DND-41 (cell line): ENCODE measurements at places on chromosomes 3 and 15.
A peak's percentile ranks its signal among the peaks of the same experiment; 100 is the strongest.

- no peak overlapping the region for H3K4me3 ChIP-seq
- no peaks in the 10 kb centered on the region for H3K36me3 ChIP-seq
- H3K27me3 ChIP-seq = peaks cover 5% of the 10 kb centered on the region
- no peak for DNase-seq
- no peaks in the 10 kb centered on the region for H3K4me1 ChIP-seq
Observed at GRCh38 chr3:101156787-101157345, 163.5 kb downstream of the IMPG2 start.

- DNase-seq = no peak
- no peak overlapping the region for H3K4me3 ChIP-seq
- peaks cover 81% of the 10 kb centered on the region for H3K36me3 ChIP-seq
- no peaks in the 10 kb centered on the region for H3K27me3 ChIP-seq
- H3K27ac ChIP-seq = no peak overlapping the region
Observed at GRCh38 chr3:58164199-58164879, 46.4 kb downstream of the DNASE1L3 start.

DNA sequence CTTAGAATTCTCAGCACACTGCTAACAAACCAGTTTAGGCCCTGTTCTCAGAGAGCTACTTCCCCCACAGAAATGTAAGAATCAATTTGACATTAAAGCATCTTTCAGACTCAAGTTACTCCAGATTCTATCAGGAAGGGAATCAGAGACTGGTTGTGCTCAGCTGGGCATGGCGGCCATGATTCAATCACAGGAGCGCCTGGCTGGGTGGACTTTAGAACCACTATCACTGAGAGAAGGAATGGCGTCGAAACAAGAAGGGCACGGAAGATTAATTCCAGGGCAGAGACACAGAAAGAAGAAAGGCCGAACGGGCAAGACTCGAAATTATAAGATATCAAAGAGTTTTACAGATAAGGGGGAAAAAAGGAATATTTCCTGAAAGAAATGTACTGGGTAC lies 6.2 kb downstream of the TNIK start:
- no peak for DNase-seq
- peaks cover 16% of the 10 kb centered on the region; the same call in 1 of the 2 replicates for H3K4me1 ChIP-seq
- peaks cover 31% of the 10 kb centered on the region for H3K27me3 ChIP-seq
- H3K36me3 ChIP-seq = no peaks in the 10 kb centered on the region
- H3K4me3 ChIP-seq = no peak overlapping the region

DNA sequence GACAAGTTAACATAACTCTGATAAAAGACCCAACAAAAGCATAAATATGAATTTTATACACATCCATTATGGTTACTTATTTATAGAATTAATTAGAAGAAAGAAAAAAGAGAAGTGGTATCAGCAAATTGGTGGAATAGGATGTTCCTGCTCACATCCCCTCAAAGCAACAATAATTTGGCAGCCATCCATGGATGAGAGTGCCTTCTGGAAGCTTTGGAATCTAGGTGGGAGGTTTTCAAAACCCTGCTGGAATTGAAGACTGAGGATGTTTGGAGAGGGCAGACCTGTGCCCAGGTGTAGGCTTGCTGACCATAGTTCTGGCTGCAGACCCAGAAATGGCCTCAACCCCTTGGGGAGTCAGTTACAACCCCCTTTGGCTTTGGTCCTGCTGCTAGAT lies 91.2 kb downstream of the EDEM1 start:
- H3K4me1 ChIP-seq = no peaks in the 10 kb centered on the region
- no peak overlapping the region for H3K4me3 ChIP-seq
- peaks cover 5% of the 10 kb centered on the region for H3K27me3 ChIP-seq

DNA sequence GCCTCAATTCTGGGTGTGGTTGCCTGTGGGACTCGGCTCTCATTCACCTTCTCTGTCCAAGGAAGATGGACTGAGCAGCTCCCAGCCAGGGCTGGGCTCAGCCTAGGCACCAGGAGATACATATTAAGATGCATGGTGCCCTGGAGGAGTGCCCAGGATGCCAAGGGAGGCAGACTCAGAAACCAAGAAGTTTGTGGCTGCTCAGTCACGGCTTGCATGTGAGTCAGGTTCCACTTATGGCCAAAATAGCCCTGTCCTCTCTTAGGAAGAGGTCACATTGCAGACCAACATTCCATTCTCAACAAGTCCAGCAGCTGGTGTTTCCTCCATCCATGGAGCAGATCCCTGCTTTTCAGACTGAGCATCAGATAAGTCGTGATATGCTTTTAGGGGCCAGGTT lies 21.8 kb downstream of the CDCP1 start:
- H3K4me1 ChIP-seq = 0 out of 2 replicates have a peak, but pooled peaks cover 2% of the 10 kb centered on the region
- no peak for DNase-seq
- no peaks in the 10 kb centered on the region for H3K36me3 ChIP-seq

- DNase-seq = no peak
- peaks cover 10% of the 10 kb centered on the region for H3K4me1 ChIP-seq
- no peak overlapping the region for H3K4me3 ChIP-seq
- H3K27ac ChIP-seq = no peak overlapping the region
Observed at GRCh38 chr3:51024121-51024520, 349.4 kb downstream of the DOCK3 start.

GRCh38 chr15:101237251-101237650 lies 14.6 kb downstream of the CHSY1 start:
- no peaks in the 10 kb centered on the region for H3K27me3 ChIP-seq
- peaks cover 34% of the 10 kb centered on the region for H3K36me3 ChIP-seq
- peaks cover 9% of the 10 kb centered on the region for H3K4me1 ChIP-seq
- DNase-seq = no peak
- no peak overlapping the region for H3K4me3 ChIP-seq
- no peak overlapping the region for H3K27ac ChIP-seq

DNA sequence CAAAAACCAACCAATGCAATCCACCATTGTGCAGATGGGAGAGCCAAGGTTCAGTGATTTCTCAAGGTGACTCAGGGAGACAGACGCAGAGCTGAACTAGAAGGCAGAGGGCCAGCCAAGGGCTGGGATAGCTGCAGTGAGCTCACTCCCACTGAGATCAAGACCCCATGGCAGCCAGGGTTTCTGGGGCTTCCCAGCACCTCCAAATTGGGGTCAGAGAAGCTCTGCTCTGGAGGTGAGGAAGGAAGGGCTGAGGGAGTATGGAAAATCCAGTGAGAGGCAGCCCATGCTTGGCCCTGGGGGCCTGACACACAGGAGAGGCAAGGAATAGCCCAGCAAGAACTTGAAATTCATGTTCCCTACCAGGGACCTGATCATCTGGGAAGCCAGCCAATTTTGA lies 61.0 kb downstream of the ISG20 start:
- H3K27me3 ChIP-seq = no peaks in the 10 kb centered on the region
- H3K4me1 ChIP-seq = no peaks in the 10 kb centered on the region
- no peaks in the 10 kb centered on the region for H3K36me3 ChIP-seq
- no peak overlapping the region for H3K27ac ChIP-seq

DNA sequence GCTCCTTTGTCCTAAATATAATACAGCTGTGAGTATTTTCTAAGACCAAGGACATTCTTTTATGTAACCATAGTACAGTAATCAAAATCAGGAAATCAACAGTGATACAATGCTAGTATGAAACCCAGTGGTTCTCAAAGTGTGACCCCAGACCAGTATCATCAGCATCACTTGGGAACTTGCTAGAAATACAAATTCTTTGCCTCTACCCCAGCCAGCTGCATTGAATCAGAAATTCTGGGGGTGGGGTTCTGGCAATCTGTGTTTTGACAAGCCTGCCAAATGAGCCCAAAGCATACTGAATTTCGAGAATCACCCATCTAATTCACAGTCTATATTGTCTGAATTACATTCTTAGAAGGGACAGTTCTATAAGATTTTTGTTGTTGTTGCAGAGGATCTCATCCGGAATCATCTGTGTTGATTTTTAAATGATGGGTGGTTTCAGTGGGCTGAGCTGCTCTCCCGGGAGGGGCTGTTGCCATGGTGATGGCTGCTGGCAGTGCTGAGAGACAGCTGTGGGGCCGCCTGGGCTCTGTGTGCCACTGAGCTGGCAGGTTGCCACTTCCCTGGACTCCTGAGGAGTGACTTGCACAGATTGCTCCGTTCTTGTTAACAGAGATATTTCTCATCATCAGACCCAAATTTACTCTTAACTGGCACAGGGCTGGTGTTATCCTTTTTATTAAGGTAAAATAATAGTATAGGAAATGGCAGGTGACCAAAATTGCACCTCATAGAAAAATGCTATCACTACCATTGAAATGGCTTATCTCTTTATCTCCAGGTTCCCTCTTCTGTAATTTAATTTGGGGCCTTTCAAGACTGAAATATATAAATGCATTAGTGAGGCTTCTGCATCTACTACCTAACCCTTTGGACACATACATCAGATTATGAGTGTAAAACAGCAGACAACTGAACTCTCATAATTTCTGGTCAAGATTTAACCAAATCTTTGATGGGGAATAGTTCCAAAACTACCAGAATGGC lies 56.5 kb downstream of the NEK11 start:
- no peak overlapping the region for H3K27ac ChIP-seq
- no peaks in the 10 kb centered on the region for H3K36me3 ChIP-seq
- peak; percentile 62 for DNase-seq
- no peaks in the 10 kb centered on the region for H3K27me3 ChIP-seq
- no peaks in the 10 kb centered on the region for H3K4me1 ChIP-seq

DNA sequence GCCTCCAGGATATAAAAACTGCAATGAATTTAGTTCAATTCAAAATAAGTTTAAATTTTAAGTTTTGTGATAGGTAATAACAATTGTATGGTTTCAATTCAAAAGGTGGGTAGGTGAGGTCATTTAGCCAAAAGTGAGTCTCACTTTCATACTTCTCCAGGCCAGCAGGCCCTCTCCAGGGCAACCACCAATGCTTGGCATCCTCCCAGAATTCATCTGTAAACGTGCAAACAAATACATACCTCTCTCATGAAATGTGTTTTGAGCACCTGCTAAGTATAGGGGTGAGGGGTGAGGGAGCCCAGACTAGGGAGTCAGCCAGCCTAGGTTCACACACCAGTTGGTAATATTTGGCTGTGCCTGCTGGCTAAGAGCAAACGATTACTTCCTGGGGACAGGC lies 22.0 kb upstream of the RBSN start:
- no peaks in the 10 kb centered on the region for H3K4me1 ChIP-seq
- DNase-seq = no peak
- no peaks in the 10 kb centered on the region for H3K36me3 ChIP-seq
- H3K27me3 ChIP-seq = no peaks in the 10 kb centered on the region
- H3K27ac ChIP-seq = no peak overlapping the region

GRCh38 chr3:133709139-133709750 lies 36.9 kb upstream of the TF start:
- H3K4me3 ChIP-seq = no peak overlapping the region
- H3K36me3 ChIP-seq = no peaks in the 10 kb centered on the region
- no peak overlapping the region for H3K27ac ChIP-seq
- H3K27me3 ChIP-seq = peaks cover 20% of the 10 kb centered on the region

DNA sequence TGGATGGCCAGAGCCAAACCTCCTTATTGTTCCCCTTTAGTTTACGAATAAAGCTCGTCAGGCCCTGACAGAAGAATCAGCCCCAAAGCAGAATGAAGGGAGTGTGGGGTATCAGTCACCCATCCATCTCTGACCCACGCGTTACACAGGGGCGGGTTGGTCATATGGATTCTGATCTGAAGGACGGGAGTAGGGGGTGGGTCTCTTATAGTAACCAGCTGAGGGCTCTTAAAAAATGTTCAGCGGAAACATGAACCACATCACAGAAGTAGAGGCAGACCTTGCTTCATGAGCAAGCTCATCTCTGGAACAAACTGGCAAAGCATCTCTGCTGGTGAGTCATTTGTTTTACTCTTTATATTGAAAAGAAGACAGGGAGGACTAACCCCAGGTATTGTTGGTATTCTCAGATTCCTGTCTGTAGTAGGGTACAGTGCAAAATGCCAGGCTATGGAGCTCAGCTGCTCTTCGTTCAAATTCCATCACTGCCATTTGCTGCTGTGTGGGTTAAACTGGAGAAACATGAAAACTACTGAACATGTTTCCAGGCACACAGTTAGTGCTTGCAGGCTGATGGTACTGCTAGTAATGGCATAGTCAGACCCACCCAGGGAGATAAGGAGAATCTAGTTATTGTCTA lies at the start of gene CXCR6:
Gene CXCR6, plus strand, starts transcription at position 258 of the 640 bp plus-strand sequence. CDS start 3,018 bp downstream, outside the sequence.
- H3K4me3 ChIP-seq = no peak within 1 kb of the TSS; the same call in 1 of the 2 replicates
- peaks cover 85% of the 10 kb centered on the region for H3K4me1 ChIP-seq
- peaks cover 67% of the 10 kb centered on the region for H3K36me3 ChIP-seq
- H3K27ac ChIP-seq = peak within 1 kb of the TSS; percentile 73
- H3K27me3 ChIP-seq = no peaks in the 10 kb centered on the region

- no peaks in the 10 kb centered on the region for H3K27me3 ChIP-seq
- H3K4me1 ChIP-seq = no peaks in the 10 kb centered on the region
- DNase-seq = no peak
- H3K4me3 ChIP-seq = no peak overlapping the region
- H3K36me3 ChIP-seq = peaks cover 16% of the 10 kb centered on the region; the same call in 1 of the 2 replicates
Observed at GRCh38 chr3:37163262-37164015, 10.9 kb downstream of the LRRFIP2 start.

- no peak overlapping the region for H3K27ac ChIP-seq
- H3K36me3 ChIP-seq = no peaks in the 10 kb centered on the region
- H3K4me3 ChIP-seq = no peak overlapping the region
- no peak for DNase-seq
Observed at GRCh38 chr15:52080031-52080430, 32.5 kb downstream of the BCL2L10 start.

GRCh38 chr15:74461847-74462511 lies 1.0 kb upstream of the UBL7 start:
- H3K27ac ChIP-seq = peak overlapping the region; percentile 96
- H3K27me3 ChIP-seq = no peaks in the 10 kb centered on the region
- DNase-seq = no peak

- H3K4me3 ChIP-seq = no peak overlapping the region
- no peak for DNase-seq
- peaks cover 6% of the 10 kb centered on the region for H3K4me1 ChIP-seq
- no peaks in the 10 kb centered on the region for H3K36me3 ChIP-seq
Observed at GRCh38 chr15:94075349-94075748, 156.0 kb upstream of the MCTP2 start.

GRCh38 chr3:13219902-13220296 lies 146.7 kb upstream of the IQSEC1 start:
- no peak overlapping the region for H3K27ac ChIP-seq
- H3K4me1 ChIP-seq = 0 out of 2 replicates have a peak, but pooled peaks cover 7% of the 10 kb centered on the region
- DNase-seq = no peak
- H3K36me3 ChIP-seq = no peaks in the 10 kb centered on the region
- no peak overlapping the region for H3K4me3 ChIP-seq
- H3K27me3 ChIP-seq = no peaks in the 10 kb centered on the region

- H3K4me3 ChIP-seq = no peak overlapping the region
- no peak overlapping the region for H3K27ac ChIP-seq
- H3K36me3 ChIP-seq = no peaks in the 10 kb centered on the region
Observed at GRCh38 chr3:30421266-30421665, 185.1 kb upstream of the TGFBR2 start.

DNA sequence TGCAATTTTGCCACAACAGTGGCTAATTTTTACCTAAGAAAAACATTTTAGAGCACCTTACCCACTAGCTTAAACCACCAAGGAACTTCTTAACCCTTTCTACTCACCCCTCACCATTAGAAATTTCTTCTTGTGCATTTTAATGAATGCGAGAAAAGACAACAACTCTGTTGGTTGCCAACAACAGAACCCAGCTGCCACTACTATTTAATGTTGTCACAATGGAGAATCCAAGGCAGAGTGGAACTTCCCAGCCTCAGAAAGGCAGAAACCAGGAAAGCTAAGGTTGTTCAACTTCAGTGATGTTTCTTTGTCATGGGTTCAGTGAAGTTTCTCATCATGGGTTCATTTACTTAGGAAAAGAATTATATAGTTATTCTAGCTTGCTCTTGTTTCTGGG lies 325.2 kb upstream of the ARL6 start:
- H3K4me1 ChIP-seq = no peaks in the 10 kb centered on the region
- no peaks in the 10 kb centered on the region for H3K27me3 ChIP-seq
- no peak overlapping the region for H3K27ac ChIP-seq
- H3K4me3 ChIP-seq = no peak overlapping the region
